ENCODE measurements at places on chromosomes 11 and 22.

DNA sequence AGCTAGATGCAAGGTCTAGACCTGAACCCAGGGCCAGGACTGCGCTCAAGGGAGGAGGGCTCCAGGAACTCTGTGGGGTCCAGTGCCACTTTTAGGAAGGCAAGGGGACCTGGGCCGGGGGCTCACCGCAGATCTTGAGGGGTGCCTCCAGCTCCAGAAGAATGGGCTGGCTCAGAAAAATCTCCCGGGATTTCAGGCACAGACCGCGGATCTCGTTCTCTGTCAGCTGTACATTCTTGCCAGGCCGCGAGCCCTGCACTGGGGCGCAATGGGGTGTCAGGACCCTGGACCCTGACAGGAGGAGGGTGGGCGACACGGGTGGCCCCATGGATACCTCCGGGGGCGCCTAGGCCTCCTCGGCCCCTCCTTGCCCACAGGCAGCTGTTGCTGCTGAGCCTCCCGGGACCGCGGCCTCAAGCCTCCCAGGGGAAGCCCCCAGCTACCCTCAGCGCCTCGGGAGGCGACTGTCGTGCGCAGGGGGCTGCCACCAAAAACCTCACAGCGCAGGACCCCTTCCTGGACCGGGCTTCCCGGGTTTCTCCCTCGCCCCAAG is 640 bp downstream of the PPP1CA start:
- DNase-seq = no peak

DNA sequence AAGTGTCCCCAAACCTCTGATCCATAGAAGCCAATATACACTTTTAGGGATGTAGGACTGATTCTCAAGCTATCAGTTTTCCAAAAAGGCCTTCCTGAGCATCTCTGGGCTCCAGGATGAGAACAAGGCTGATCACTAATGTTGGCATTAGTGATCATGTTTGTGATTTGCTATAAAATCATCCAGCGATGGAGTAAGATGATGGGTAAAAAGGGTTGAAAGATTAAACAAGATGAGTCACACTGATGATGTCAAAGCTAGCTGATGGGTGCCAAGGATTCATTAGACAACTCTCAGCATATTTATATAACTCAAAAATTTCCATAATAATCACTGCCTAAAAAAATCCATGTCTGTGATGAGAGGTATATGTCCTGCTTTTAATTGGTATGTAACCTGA is 42.8 kb downstream of the ZNF280B start:
- DNase-seq = no peak

GRCh38 chr11:111510311-111510710 is 1.9 kb downstream of the BTG4 start:
- no peak for DNase-seq

- no peak for DNase-seq
Observed at GRCh38 chr22:24744638-24745037, 29.9 kb downstream of the PIWIL3 start.

DNA sequence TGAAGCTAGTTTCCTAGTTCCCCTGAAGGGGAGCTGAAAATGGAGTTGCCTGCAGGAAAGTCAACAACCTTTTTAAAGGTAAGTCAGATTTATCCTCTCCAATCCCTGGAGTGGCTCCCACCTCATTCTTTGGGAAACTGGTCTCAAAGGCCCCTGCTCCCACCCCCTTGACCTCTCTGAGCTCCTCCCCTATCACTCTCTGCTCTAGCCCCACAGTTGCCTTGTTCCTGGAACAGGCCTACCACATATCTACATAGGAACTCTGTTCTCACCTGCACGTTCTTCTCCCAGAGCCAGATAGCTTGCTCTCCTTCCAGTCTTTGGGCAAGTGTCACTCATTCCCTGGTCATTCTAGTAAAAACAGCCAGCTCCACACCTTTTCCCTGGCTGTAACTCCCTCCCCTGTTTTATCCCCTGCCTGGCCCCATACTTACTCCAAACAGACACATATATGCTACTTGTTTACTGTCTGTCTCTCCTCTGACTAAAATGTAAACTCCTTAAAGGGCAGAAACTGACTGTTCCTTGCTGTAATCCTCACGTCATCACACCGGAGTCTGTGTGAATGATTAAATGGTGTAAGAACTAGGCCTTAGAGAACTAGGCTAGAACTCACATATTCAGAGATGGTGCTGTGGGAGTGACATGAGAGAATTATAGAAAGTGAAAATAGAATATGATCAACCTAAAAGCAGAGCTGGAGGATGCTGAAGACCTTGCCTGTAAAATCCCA is 53.3 kb downstream of the TCF20 start:
- no peak for DNase-seq

DNA sequence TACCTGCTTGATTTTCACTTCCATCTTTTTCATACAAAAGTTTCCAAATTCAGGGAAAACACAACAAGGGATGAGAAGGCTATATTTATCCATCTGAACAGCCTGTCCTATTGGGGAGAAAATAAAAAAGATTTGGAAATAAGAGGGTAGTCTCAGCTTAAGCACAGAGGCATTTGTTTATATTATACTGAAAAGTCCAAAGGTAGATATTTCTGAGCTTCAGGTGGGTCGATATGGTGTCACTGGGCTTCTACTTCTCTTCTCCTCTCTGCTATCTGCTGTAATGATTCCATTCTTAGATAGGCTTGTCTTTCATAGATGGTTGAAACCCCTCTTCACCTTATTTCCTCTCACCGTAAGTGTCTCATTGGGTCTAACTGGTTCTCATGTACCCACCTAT is 337.0 kb downstream of the INSC start:
- no peak for DNase-seq

DNA sequence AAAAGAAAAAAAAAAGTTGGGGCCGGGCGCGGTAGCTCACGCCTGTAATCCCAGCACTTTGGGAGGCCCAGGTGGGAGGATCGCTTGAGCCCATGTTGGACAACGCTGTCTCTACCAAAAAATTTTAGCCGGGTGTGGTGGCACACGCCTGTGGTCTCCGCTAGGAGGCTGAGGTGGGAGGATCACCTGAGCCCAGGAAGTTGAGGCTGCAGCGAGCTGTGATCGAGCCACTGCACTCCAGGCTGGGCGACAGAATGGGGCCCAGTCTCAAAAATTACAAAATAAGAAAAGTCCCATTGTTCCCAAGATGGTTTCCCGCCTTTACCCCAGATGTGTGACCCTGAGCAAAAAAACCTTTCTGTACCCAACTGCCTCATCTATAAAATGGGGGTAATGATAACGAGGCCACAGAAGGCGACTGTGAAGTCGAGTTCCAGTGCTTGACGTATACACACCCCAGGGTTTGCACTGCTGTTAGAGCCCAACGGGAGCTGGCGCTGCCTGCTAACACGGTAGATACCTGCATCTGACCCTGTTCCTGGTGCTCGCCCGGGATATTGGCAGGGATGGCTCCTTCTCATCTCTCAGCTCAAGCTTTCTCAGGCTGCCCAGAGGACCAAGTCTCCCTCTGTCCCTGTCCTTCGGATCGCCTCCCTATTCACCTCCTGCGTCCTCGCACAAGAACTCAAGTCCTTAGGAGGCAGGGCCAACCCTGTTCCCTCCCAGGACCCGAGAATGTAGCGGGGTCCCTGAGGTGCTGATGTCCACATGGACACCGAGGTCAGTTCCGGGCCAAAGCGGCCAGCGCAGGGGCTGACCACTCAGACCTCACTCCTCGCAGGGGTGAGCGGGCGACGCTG is 1.1 kb upstream of the RPLP2 start:
- no peak for DNase-seq

- DNase-seq = no peak
Observed at GRCh38 chr11:3134651-3135480, 30.2 kb downstream of the OSBPL5 start.

DNA sequence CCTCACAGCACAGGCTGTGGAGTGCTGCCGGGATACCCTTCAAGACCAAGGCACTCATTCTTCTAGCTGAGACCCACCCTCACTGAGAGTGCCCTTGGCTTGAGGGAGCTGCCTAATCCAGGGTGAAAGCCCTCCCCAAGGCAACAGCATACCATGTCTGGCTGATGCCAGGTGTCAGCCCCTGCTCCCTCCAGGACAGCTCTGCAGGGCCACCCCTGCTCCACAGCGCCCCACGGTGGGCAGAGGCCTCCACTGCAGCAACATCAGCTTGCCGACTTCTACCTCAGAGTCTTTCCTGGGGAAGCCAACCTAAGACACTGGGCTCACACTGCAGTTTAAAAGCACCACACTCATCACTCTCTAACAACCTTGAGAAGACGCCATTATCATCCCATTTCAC is 29.0 kb downstream of the TTLL1 start:
- DNase-seq = peak; percentile 14

DNA sequence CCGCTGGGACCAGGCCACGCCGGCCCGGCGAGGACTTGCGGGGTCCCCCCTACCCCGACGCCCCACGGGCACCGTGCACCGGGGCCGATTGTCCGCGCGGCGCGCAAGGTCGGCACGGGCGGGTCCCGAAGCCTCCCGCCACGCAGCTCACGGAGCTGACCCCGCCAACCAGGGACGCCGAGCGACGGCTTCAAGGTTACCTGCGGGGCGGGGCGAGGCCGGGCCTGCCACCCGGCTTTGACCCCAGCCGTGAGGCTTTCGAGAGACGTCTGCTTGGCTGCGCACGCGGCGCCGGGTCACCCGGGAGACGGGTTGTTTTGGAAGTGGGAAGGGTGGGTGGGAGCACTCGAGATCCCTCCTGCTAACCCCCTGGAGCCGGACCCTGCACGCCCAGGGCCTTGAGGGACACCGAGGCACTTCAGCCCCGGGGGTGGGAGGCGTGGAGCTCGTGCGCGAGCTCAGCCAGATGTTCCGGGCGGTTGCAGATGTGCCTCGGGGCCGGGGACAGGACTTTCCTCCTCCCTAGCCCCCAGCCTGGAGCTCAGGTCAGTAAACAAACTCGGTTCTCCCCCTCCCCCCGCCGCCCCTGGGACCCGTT is 3.2 kb upstream of the WNT11 start:
- DNase-seq = no peak

DNA sequence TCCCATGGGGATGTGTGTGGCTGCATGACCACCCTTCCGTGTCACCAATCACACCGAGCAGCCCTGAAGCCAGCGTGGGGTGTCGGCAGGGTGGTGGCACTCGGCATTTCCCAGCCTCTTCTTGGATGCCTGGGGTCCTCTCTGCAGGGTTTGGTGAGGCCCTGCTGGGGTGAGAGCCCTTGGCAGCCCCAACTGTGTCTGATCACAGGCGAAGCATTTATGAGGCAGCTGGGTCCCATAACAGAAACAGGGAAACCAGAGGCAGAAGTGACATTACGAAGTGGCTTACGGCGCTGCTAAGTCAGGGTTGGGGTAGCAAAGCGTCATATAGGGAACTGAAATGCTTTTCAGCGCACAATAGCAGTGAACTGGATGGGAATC is 92.3 kb upstream of the SEPTIN5 start:
- no peak for DNase-seq

DNA sequence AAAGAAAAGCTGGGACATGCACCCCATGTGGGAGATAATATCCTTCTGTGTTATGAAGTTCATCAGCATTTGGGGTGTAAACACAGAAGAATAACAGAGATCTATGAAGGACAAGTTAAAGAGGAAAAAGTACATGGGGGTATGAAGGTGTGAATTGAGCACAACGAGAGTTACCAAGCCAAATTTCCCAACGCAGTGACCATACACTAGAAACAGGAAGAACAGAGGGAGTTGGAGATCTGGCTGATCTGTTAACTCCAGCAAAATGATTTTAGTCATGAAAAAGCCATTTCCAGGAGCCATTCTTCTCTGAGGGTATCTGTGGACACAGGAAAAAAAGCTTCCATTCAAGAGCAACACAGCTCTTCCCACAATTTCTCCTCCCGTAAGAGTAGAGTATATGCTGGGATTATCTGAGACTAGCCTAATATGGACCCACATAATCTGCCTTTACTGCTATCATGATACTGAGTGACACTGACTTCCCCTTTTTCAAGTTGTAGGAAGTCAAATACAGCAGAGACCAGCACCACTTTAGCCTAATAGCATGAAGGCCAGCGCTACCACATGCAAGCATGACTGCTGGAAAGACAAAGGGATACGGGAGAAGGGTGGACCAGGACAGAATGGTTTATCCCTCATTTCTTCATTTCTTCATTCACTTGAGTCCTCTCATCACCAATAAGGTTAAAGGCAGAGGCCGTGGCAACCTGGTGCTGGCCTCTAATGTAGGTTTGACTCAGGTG is 19.6 kb upstream of the OR8D2 start:
- no peak for DNase-seq

DNA sequence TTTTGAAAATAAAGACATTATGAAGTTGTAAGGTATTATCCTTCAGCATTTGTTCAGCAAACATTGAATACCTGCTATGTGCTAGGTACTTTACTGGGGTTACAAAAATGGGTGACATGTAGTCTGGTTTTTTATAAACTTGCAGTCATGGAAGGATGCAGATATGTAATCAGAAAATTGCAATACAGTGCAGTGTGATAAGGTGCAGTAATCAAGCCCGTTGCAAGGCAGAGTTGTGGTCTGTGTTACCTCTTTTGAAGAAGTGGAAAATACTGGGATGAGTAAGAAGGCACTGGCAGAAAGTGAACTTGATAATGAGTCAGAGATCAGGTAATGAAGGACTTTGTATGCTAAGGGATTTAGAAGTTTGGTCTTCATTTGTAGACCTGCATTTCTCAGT is 8.1 kb downstream of the FBXO7 start:
- no peak for DNase-seq

- DNase-seq = peak; percentile 78
Observed at GRCh38 chr11:65329944-65330403, 3.7 kb upstream of the DPF2 start.

DNA sequence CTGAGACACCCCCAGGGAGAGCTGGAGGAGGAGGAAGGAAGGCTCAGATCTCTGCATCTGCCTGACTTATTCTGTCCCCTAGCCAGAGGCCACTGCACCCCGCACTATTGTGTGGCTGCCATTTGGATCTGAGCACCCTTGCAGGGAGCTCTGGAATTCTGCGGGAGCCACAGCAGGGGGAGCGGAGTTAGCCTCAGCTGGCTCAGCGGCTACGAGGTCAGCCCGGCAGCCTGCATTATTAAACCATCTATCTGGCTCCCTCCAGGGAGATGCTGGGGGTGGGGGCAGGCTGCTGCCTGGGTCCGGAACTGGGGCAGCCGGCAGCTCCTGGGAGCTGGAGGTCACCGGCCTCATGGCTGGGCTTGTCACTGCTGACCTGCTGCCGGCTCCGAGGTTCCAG is 6.5 kb upstream of the ELFN2 start:
- no peak for DNase-seq

DNA sequence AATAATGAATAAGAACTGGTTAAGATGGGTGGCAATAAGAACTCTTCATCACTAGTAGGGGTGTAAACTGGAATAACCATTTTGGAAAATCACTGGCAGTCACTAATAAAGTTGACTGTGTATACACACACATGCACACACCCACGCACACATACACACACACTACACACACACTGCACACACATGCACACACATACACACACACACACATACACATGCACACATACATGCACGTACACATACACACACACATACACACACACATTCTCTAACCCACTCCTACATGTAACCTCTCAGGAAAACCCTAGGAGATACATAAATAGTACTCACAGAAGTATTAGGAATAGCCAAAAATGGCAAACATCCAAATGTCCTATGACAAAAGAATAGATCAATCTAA is 406.5 kb upstream of the SYN3 start:
- DNase-seq = no peak

- no peak for DNase-seq
Observed at GRCh38 chr11:115161876-115162275, 342.3 kb downstream of the CADM1 start.

- DNase-seq = no peak
Observed at GRCh38 chr11:112997857-112998466, 36.7 kb downstream of the NCAM1 start.

- DNase-seq = no peak
Observed at GRCh38 chr22:45582955-45583320, 80.3 kb downstream of the FBLN1 start.

- no peak for DNase-seq
Observed at GRCh38 chr22:37007651-37008050, 11.6 kb downstream of the TST start.

- no peak for DNase-seq
Observed at GRCh38 chr11:46321757-46322156, 25.5 kb upstream of the DGKZ start.
